ENCODE measurements at places on chromosomes 7 and 10. TPM values are rescaled to one million over a fixed set of nuclear protein-coding genes. Genes with fewer than 3 reads are reported as not detected.

- H3K27ac ChIP-seq: no peak overlapping the region
- no peaks in the 10 kb centered on the region for H3K27me3 ChIP-seq
- no peak for DNase-seq
Observed at GRCh38 chr10:79449181-79450146, 4.0 kb upstream of the ZCCHC24 start.

GRCh38 chr7:584122-584465 is 64.4 kb upstream of the PDGFA start:
- no peak overlapping the region for H3K4me3 ChIP-seq
- DNase-seq: no peak
- H3K27ac ChIP-seq: no peak overlapping the region
- peaks cover 16% of the 10 kb centered on the region for H3K4me1 ChIP-seq

GRCh38 chr10:26543567-26544306 is 105.6 kb downstream of the APBB1IP start:
- no peaks in the 10 kb centered on the region for H3K27me3 ChIP-seq
- H3K4me3 ChIP-seq: no peak overlapping the region
- DNase-seq: no peak
- H3K4me1 ChIP-seq: peaks cover 35% of the 10 kb centered on the region

DNA sequence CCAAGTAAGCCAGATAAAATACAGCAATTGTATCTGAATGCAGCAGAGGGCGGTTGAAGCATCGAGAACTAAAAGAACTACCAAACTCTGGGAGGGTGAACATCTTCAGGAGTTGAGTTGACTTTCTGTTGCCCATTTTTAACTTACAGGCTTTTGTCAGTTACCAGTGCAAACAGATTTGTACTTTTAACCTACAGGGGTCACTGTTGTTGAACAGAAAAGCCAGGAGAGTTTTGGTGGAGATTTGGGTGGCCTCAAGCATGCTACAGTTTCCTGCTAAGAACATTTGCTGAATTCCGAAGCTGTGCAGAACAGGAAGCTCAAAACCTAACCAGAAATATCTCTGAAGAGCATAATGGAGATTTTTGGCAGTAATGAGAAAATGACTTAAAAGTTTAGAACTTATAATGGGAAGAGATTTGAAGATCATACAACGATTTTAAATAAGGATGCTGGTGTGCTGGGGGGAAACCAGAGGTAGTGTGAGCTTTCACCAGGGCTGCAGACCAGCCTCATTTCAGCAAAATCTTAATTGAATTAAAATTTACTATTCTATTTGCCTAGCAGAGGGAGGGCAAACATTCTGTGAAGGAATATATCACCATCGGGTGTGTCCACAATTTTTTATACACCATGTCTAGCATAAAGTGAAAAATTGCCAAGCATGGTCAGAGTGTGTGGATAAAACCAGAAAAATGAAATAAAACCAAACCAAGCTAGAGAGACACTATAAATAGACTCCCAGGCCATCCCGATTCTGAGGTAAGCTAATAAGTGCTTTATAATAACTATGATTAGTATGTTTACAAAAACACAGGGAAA is 208.6 kb upstream of the CCDC6 start:
- no peak overlapping the region for H3K27ac ChIP-seq
- no peak for DNase-seq
- H3K4me1 ChIP-seq: no peaks in the 10 kb centered on the region
- H3K4me3 ChIP-seq: no peak overlapping the region
- H3K27me3 ChIP-seq: no peaks in the 10 kb centered on the region

DNA sequence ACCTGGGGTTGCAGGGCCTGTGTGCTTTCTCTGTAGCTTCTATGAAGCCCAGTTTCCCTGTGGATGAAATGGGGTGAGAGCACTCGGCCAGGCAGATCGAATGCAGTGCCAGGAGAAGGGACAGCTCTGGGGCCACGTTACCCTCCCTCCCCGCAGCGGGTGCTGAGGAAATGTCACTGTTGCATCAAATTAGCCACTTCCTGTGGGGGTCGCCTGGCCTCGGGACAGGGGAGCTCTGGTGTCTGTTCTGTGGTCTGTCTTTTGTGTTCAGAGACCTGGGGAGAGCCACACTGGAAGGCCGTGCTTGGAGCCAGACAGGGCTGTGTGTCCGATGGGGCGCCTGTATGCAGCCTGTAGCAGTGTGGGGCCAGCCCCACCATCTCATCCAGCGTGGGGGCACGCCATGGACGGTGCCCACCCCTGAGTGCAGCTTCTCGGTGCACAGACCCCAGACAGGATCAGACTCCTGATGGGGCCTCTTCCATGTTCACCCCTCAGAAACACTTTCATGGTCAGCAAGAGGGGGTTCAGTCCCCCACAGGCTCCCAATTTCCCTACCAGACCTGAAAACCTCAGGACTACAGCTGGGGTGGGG is 13.6 kb downstream of the TTYH3 start:
- no peaks in the 10 kb centered on the region for H3K27me3 ChIP-seq
- H3K27ac ChIP-seq: peak overlapping the region; percentile 76
- H3K4me1 ChIP-seq: peaks cover 44% of the 10 kb centered on the region
- peaks cover 5% of the 10 kb centered on the region for H3K36me3 ChIP-seq
- H3K4me3 ChIP-seq: peak overlapping the region; percentile 79
- no peak for DNase-seq

- H3K27ac ChIP-seq: no peak overlapping the region
- no peaks in the 10 kb centered on the region for H3K27me3 ChIP-seq
- no peak for DNase-seq
- no peaks in the 10 kb centered on the region for H3K36me3 ChIP-seq
- no peak overlapping the region for H3K4me3 ChIP-seq
Observed at GRCh38 chr10:60375293-60376004, 14.2 kb downstream of the ANK3 start.

- DNase-seq: no peak
- H3K4me3 ChIP-seq: no peak overlapping the region
- no peak overlapping the region for H3K27ac ChIP-seq
- H3K4me1 ChIP-seq: no peaks in the 10 kb centered on the region
Observed at GRCh38 chr10:86104611-86105145, 261.9 kb downstream of the GRID1 start.

GRCh38 chr10:42995537-42995936 is 81.3 kb upstream of the RET start:
- no peak overlapping the region for H3K4me3 ChIP-seq
- no peaks in the 10 kb centered on the region for H3K36me3 ChIP-seq
- no peak overlapping the region for H3K27ac ChIP-seq
- no peaks in the 10 kb centered on the region for H3K27me3 ChIP-seq
- no peak for DNase-seq

DNA sequence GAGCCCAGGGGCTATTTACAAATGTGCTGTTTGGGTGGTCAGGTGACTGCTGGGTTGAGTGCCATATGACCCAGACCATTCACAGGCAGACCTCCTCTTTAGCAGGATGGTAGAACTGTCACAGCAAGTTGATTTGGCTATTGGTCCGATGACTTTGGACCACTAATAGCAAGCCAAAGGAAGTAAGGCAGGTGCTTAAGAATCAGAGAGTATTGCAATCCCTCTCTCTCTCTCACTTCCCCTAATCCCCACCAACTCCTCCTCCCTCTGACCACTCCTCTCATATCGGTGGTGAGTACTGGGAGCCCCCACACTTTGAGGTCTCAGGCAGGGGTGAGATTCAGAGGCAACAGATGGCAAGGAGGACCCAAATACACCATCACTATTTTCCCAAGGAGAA is 165.3 kb downstream of the TRIL start:
- H3K4me3 ChIP-seq: no peak overlapping the region
- no peaks in the 10 kb centered on the region for H3K36me3 ChIP-seq
- H3K4me1 ChIP-seq: no peaks in the 10 kb centered on the region
- H3K27ac ChIP-seq: no peak overlapping the region
- no peak for DNase-seq

- H3K27me3 ChIP-seq: no peaks in the 10 kb centered on the region
- no peak overlapping the region for H3K4me3 ChIP-seq
- DNase-seq: no peak
Observed at GRCh38 chr10:3716093-3716492, 68.9 kb downstream of the KLF6 start.

Gene EPO
- total RNA-seq: not detected

Measured in activated B cell treated with CpG ODN at 0.5 μM for 24 hours (primary cell).